ENCODE measurements at places on chromosomes 3 and 15. TPM values are rescaled to one million over a fixed set of nuclear protein-coding genes. Genes with fewer than 3 reads are reported as not detected.

The IMPG2 gene
- not detected for total RNA-seq

The SYNPR gene
- total RNA-seq: not detected

The UPK1B gene
- 10.7 TPM for total RNA-seq

The SLC2A2 gene
- not detected for total RNA-seq

The SPATA12 gene
- 0.44 TPM for total RNA-seq

The IFT57 gene
- 40.2 TPM for total RNA-seq

The DPPA2 gene
- total RNA-seq: not detected

The FBXL2 gene
- total RNA-seq: 6.0 TPM

The GOLGA6L4 gene
- 0.74 TPM for total RNA-seq
